A549 treated with Mapracorat at 1 μM for 4 hours (cell line): ENCODE measurements at places on chromosomes 6 and 20. TPM values are rescaled to one million over a fixed set of nuclear protein-coding genes. Genes with fewer than 3 reads are reported as not detected.

EBF4 gene
- total RNA-seq = 2.9 to 4.0 TPM (median 3.0 TPM) in 5 replicates

ZNF165 gene
- 0.58 to 1.2 TPM (median 0.74 TPM) in 5 replicates for total RNA-seq

EYS gene
- 0.02 to 0.18 TPM (median 0.15 TPM) in 3 of 5 replicates, not detected in the others for total RNA-seq

GMDS gene
- total RNA-seq = 8.7 to 9.9 TPM (median 8.9 TPM) in 5 replicates

MARCKS gene
- 11.3 to 21.1 TPM (median 18.8 TPM) in 5 replicates for total RNA-seq

PACSIN1 gene
- total RNA-seq = 0.04 to 0.07 TPM (median 0.05 TPM) in 4 of 5 replicates, not detected in the other

MLN gene
- not detected in 5 replicates for total RNA-seq

RIMS1 gene
- total RNA-seq = not detected in 5 replicates

TUBB1 gene
- total RNA-seq = not detected in 5 replicates

SRC gene
- 108 to 144 TPM (median 137 TPM) in 5 replicates for total RNA-seq
